ENCODE measurements at places on chromosomes 5 and 9.

DNA sequence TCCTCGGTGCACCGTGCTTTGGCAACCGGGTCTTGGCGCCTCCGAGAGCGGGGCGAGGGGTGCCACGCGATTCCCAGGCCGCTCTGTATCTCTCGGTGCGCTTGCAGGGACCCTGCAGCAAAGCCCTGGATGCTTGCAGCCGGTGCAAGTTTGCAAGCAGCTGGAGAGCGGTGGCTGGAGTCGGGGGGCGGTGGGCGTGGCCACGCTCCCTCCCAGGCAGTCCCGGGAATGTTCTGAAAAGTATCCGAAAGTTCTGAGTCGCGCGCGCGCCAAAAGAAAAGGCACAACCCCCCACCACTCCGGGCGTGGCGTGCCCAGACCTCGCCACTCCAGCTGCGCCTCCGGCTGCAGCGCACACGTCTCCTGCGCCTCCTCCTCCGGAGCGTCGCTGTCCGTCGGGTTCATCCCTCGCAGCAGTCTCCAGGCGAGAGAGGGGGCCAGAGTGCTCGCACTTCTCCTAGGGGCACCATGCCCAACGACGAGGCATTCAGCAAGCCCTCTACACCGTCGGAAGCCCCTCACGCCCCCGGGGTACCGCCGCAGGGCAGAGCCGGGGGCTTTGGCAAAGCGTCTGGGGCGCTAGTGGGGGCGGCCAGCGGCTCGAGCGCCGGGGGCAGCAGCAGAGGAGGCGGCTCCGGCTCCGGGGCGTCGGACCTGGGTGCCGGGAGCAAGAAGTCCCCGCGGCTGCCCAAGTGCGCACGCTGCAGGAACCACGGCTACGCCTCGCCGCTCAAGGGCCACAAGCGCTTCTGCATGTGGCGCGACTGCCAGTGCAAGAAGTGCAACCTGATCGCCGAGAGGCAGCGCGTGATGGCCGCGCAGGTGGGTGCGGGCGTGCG, at the start of gene DMRT1:
TSS of gene DMRT1 (plus strand) at position 327 of the 839 bp plus-strand sequence. CDS start at position 469, 142 bp downstream.
- no peak for DNase-seq

DNA sequence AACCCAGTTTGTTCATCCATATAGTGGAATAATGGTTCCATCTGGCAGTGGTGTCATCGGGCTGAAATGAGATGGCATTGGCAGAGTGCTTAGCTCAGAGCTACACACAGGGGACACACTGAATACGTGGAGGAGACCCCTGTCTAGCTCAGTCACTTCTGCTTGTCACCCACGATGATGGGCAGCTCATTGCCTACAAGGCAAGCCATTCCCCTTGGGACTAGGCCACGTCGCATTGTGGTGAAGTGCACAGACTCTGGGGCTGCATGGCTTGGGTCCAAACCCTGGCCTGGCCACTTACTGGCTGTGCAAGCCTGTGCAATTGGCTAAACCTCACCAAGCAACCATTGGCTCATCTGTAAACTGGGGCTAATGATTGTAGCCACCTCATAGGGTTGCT, 3.2 kb upstream of the FBP1 start:
- DNase-seq = no peak

DNA sequence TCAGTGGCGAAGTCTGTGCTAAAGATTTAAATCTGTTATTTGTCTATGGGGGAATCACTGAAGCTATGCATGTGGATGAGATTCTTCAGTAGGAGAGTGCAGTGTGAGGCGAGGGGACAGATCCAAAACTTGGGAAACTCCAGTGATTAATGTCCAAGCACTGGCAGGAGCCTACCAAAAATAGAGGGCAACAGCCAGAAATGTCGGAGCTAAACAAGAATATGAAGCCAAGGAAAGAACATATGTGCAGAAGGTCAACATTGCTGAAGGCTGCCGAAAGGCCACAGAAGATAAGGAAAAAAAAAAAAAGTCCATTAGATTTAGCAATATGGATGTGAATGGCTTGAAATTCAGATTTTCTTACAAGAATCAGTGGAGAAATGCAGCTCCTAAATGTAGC, 61.8 kb downstream of the C6 start:
- DNase-seq = no peak

- no peak for DNase-seq
Measured at GRCh38 chr9:109417054-109417453, 81.1 kb downstream of the PTPN3 start.

- DNase-seq = no peak
Measured at GRCh38 chr5:87307796-87308423, 40.2 kb downstream of the RASA1 start.

- no peak for DNase-seq
Measured at GRCh38 chr5:79613549-79613948, 1.3 kb downstream of the TENT2 start.

DNA sequence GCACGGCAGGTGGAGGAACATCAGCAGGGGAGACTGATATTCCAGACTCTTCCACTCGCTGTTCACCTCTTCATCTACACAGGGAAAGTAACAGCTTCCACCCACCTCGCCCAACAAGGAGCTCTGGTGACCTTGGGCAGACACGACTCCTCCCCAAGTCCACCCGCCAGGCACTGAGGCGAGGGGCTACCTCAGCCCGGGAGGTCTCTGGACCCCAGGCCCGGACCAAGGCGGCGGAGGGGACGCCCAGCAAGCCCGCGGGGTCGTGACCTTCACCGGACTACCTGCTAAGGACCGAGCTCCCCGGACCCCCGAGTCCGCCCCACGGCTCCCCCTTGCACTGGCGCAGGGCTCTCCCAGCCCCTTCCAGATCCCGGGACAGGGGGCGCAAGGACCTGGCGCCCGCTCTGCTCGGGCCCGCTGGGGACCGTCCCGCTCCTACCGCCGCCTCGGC, 70.2 kb upstream of the LPCAT1 start:
- DNase-seq = no peak

GRCh38 chr5:107396351-107396690, 274.4 kb downstream of the EFNA5 start:
- DNase-seq = no peak

DNA sequence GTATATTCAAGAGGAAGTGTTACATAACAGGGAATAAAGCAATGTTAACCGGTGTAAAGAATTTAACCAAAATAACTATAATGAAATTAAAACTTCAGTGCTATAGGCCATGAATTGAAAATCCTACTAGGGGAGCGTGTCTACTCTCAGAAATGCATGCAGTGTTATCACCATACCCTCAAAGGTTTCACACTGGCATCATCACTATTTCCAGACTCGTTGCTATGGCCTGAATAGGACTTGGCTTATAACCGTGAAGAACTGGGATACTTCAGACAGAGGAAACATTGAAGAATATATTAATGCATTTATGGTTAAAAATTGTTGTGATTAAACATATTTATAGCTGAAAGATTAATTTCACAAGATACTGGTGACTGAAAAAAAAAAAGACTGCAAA, 154.9 kb downstream of the EPB41L4A start:
- no peak for DNase-seq

DNA sequence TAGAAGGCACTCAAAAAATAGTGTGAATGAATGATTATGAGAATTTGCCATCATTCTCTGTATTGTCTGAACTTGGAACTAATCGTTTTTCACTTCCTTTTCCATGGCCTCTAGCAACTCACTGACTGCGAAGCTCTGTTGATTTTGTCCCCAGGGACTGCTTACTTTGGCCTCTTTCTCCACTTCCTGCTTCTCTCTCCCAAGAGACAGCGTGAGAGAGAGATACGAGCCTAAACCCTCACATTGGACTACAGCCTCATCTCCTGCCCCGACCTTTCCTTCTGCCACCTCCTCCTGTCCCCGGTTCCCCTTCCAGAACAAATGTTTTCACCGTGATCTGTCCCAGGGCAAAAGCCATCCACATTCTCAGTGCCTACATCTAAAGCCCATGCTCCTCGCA, 300.8 kb upstream of the PANK3 start:
- DNase-seq = no peak

DNA sequence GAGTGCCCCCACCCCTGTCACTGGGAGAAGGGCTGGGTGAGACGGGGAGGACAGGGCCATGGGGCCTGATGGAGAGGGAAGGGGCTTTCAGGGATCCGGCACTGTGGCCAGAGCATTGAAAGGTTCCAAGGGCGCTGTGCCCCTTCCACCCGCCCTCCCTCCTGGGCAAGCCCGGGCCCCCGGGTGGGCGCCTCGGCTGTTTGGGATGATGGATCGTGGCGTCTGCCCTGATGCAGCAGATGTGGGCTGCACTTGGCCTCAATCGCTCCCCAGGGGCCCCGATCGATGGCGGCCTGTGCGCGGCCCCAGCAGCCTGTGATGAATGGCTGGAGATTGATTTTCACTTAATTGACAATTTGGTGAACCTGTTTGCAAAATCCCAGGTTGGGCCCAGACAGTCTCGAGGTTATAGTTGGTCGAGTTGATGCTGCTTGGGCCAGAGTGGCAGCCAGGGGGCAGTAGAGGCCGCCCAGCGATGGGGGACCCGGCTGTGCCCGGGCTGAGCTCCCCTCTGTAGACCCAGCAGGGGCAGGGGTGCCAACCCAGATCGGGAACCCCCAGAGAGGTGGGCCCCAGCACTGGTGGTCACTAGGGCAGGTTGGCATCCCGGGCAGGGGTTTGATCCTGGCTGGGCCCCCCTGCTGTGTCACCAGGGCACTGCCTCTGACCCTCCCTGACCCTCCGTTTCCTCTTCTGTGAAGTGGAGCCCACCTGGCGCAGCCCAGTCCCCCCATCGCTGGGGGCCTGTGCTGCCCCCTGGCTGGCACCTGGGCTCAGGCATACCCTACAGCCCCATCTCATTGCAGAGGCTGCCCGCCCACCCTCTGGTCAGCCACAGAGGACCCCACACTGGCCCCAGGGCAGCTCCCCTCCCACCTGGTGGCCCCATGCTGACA, 34.7 kb downstream of the LHX3 start:
- peak; percentile 39 for DNase-seq

DNA sequence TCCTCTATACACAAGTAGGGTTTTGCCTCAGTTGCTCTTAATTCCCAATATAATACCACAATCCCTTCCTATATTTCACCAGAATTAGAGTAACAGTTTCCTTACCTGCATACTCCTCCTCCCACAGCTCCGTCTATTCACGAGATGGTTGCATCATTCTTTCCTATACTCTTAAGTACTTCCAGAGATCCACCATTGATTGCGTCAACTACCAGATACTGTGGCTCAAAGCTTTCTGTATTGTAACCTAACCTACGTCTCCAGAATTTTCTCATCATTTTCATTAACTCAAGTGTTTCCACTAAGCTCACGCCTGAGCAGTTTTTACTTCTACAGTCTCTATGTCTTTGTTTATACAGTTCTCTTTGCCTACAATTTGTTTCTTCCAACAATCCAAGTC, 31.2 kb upstream of the MINAR2 start:
- no peak for DNase-seq

DNA sequence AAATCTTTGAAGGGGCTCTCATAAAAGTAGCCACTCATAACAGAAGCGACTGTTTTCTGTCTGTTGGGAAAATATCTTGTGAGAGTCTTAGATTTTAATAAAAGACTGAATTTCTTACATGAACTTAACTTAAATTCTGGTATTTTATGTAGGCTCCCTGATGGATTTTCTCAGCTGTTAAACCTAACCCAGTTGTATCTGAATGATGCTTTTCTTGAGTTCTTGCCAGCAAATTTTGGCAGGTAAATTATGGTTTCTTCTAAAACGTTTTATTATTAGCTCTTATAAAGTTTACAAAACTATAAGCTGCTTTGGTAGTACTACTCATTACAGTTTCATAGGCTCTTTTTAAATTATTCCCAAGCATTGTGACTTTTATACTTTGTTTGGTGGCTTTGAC, 87.0 kb downstream of the ERBIN start:
- no peak for DNase-seq

GRCh38 chr9:84325347-84325973, 15.1 kb downstream of the SLC28A3 start:
- DNase-seq = no peak

DNA sequence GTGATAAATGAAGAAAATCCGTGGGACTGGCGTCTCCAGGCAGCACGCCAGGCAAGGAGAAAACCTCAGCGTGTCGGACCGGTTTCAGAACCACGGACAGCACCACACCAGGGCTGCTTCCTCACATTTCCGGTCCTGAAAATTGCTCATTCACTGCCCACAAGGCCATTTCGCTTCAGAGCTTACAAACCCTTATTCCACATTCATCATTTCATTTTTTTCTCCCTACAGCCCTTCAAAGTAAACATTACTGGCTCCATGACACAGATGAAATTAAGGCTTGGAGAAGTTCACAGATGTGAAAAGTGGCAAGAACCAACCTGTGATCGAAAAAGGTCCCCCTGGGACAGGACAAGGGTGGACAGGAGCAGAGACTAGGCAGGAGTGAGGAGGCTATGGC, 1.5 kb upstream of the GPRIN1 start:
- DNase-seq = no peak

GRCh38 chr5:171379961-171380360, 7.7 kb upstream of the NPM1 start:
- DNase-seq = no peak
